ENCODE measurements at places on chromosomes 5 and 9.

GRCh38 chr9:18591261-18591660, 117.3 kb downstream of the ADAMTSL1 start:
- no peak for DNase-seq

- no peak for DNase-seq
Observed at GRCh38 chr5:145471831-145472612, 363.1 kb downstream of the PRELID2 start.

- DNase-seq = no peak
Observed at GRCh38 chr9:87712801-87713277, 13.1 kb upstream of the CTSL start.

- no peak for DNase-seq
Observed at GRCh38 chr5:156444753-156445291, 117.9 kb downstream of the SGCD start.

GRCh38 chr5:67178966-67179365, 17.6 kb downstream of the CD180 start:
- DNase-seq = no peak

GRCh38 chr9:6897207-6897822, 139.5 kb downstream of the KDM4C start:
- no peak for DNase-seq

- DNase-seq = no peak
Observed at GRCh38 chr5:123605822-123606221, 93.8 kb downstream of the CSNK1G3 start.

Data from activated T-helper 1 cell treated with anti-CD3 and anti-CD28 coated beads, Interleukin-2, amount 50 U/mL, for 16 hours (primary cell).